ENCODE measurements at places on chromosomes 6 and 20. TPM values are rescaled to one million over a fixed set of nuclear protein-coding genes. Genes with fewer than 3 reads are reported as not detected.

The HDGFL1 gene
- total RNA-seq, result not detected

The STX16 gene
- total RNA-seq, result 41.2 TPM

The ZNF334 gene
- 45.9 TPM for total RNA-seq

The SSTR4 gene
- not detected for total RNA-seq

The TNF gene
- 0.19 TPM for total RNA-seq

The RAET1E gene
- not detected for total RNA-seq

The CDSN gene
- total RNA-seq, result not detected

GRCh38 chr6:67451874-67452273 is 1183.2 kb upstream of the ADGRB3 start:
- DNase-seq, result no peak

DNA sequence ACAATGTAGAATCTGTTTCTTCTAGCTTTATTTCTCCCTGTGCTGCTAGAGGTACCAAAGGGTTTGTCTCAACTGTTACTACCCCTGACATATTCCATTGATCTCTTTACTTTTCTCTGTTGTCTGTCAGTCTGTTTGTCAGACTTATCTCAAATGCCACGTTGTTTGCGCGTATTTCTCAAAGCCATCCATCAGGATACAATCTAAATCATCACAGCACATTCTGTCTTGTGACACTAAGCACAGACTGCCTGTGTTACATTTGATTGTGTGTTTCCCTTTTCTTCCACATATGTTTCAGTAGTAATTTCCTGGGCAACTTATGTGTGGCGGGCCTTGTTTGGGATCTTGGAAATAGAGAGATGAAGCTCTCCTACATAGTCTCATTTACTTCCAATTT is 30.2 kb upstream of the SERINC3 start:
- no peak for DNase-seq

DNA sequence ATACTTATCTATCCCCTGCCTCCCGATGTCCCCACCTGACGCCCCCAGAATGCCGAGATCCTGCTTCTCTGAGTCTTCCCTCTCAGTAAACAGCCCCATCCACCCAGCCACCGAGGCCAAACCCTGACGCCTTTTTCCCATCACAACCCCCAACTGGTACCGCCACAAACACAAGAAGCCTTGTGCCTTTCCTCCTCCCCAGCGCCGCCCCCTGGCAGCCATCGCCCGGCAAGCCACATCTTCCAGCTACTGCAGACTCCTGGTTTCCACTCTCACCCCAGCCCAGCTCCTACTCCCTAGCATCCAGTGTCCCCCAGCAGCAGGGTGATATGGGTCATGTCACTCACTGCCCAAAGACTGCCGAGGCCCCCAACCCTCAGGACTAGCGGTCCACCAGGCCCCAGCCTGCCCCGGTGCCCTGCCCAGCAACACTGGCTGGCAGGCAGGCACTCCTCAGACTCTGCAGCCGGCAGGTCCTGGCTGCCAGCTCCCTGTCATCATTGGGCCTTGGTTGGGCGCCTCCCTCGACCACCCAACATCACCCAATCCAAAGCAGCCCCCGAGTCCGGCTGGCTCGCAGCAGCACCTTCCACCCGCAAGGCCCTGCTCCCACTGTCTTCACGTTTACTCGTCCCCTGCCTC is 11.2 kb downstream of the TCFL5 start:
- no peak for DNase-seq

DNA sequence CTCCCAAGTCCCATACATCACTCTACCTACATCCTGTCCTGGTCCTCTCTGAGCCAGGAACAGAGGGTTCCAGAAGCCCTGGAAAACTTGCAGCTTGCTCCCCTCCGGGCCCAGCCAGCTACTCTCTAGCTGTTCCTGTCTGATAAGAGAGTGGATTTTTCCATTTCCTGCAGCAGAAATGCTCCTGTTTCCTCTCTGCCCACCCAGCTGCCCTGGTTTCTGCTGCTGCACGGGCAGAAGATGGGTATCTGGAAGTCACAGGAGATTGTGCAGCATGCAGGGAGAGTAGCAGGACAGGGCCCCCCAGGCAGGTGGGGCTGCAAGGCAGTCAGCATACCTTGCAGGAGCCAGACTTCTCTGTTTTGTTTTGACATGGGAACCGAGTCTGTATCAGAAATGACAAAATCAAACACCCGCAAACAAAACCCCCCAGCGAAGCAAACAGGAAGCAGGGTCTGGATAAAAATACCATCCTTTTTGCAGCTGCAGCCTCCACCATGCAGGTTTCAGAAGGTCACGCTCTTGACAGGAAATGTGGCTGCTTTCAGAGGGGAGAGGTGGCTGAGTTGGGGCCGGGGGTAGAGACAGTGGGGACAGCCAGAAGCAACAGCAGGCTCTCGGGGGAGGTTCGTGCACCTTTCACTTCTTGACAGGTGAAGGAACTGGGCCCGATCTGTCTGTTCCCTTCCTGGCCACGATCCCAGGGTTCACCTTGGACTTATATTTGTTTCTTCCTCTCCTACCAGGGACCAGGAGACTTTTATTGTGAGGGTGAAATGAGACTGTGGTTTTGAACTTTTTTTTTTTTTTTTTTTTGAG is 50.8 kb upstream of the FAM83D start:
- DNase-seq, result no peak

DNA sequence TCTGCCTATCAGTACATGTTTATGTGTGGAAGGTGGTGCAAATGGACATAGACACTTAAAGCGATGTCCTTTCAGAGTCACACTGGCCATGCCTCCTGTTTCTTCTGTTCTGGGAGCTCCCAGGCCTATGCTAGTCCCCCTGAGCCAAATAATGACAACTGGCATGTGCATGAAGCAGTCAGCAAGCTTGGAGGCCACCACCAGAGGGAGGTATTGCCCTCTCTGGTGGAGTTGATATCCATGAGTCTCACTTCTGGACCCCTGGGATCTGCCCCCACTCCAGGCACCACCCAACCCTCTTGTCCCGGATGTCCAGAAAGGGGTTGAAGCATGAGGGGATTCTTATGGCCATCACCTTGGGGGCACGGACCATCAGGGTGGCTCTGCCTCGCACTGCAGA is 172.2 kb downstream of the AIG1 start:
- DNase-seq, result peak; percentile 65

- DNase-seq, result no peak
Measured at GRCh38 chr6:154882107-154882506, 113.0 kb upstream of the TIAM2 start.

DNA sequence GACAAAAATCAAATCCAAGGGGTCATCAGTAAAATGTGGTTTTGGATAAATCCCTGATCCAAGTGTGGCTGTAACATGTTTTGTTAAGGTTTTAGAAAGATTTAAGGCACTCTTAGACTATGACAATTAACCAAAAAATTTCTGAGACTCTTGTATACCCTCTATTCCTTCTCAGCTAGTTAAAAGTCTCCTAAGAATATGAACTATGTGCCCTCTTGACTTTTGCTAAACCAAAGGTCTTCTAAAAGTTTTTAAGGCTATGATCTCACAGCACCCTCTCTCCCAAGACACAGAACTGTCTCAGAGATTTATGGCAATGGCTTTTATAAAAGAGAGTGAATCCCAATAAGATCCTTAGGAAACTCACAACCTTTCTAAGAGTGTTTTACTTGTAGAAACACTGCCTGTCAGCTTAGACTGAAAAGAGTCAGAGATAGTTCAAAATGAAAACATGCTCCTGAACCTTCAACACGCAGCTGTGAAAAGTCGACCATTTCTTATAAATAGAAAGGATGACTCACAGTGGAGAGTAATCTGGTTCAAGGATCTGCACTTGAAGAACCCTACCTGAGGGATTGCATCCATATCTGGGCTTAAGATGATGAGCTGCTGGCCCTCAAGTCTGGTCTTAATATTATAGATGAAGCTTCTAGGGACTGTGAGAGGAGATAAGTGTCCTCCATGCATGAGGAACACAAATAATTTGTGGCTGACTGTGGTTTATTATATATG is 388.4 kb upstream of the GJE1 start:
- no peak for DNase-seq

- no peak for DNase-seq
Measured at GRCh38 chr6:35192301-35192860, 21.4 kb upstream of the SCUBE3 start.

DNA sequence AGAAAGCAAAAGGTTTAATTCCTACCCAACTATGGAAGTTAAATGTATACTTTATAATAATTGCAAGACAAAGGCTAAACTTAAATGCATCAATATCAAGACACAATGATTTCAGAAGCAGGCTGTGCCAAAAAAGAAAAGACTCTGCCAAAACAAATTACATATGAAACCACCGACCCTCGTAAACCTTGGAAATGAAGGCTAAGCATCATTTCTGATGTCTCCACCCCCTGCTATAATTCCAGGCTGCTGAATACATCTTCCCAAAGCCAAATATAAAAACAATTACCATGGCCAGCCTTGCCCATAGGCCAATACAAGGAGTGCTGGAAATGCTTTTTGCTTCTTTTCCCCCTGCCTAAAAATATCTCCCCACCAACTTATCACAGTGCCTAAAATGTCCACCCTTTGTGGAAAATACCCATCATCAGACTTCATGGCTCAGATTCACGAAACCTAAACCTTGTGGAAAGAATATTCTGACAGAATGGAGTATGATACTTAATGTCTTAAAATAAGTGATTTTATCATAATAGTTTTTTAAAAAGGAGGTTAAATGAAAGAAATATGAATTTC is 37.4 kb downstream of the RCAN2 start:
- no peak for DNase-seq

- no peak for DNase-seq
Measured at GRCh38 chr6:24330137-24330732, 27.6 kb downstream of the DCDC2 start.

DNA sequence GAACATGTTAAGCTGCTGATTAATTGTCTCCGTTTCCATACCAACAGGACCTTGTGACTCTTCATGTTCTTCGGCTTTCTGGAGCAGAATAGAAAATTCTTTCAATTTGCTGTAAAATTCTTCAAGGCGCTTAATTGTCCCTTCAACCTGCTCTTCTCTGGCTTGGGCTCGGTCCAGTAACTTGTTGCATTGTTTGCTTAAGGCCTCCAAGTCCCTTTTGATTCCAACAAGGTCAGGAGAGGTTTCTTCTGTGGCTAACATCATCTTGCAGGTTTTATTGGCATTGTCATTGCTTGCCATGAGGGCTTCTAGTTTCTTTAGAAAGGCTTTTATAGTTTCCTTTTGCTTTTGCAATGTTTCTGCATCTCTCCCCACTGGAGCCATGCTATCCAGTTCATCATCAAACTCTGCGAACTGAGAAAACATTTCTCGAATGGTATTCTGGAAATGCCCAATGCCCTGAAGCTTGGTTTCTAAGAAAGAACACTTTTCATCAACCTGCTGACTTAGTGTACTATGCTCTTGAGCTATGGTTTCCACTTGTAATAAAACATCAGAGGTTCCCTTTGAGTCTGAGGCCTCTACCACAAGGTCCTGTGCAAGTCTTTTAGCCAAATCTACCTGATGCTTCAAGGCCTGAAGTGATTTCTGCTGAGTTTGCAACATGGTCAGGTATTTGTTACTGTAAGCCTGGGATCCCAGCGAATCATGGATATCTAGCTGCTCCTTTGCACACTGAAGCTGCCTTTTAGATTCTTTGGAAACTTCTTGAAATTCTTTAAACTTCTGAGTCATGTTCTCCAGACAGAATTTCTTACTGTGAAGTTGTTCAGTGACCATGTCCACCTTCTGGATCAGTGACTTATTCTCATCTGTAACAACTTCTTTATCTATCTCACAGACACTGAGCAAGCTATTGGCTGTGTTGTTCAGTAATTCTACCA is 90.2 kb downstream of the DST start:
- DNase-seq, result no peak

DNA sequence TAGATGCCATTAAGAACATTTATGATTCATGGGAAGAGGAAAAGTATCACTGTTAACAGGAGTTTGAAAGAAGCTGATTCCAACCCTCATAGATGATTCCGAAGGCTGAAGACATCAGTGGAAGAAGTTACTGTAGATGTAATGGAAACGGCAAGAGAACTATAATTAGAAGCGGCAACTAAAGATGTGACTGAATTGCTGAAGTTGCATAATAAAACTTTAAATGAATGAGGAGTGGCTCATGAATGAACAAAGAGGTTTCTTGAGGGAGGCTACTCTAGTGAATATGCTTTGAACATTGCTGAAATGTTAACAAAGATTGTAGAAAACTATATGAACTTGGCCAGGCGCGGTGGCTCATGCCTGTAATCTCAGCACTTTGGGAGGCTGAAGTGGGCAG is 84.1 kb downstream of the PHIP start:
- DNase-seq, result no peak

DNA sequence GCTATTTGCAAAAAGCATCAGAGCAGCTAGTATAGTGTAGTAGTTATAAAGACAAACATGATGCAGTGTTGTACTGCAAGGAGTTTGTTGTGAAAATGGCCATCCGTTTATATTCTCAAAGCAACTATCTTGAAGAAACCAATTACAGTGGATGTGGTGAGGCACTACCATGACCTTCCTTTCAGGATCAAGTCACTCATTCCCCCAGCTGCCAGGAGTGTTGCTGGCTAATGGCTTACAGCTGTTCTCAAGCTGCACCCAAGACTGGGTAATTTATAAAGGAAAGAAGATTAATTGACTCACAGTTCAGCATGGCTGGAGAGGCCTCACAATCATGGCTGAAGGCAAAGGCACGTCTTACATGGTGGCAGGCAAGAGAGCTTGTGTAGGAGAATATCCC is 29.0 kb downstream of the ADGRF4 start:
- DNase-seq, result no peak

DNA sequence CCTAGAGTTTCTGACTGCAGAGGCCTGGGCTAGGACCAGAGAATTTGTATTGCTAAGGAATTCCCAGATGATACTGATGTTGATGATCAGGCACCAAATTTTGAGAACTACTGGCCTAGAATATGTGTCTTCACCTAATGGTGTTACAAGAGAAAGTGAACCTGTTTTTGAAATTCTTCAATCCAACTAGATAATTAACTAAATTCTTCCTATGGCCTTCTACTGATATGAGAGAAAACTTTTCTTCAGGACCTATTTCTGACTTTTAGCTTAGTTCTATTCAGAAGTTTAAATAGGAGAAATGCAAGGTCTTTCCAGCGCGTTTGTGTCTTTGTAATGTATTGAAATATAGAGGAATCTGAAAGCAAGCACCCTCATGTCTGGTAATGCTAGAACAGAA is 7.3 kb downstream of the NKAIN2 start:
- DNase-seq, result no peak

- DNase-seq, result peak; percentile 58
Measured at GRCh38 chr6:114747995-114748625, 405.3 kb upstream of the HS3ST5 start.

DNA sequence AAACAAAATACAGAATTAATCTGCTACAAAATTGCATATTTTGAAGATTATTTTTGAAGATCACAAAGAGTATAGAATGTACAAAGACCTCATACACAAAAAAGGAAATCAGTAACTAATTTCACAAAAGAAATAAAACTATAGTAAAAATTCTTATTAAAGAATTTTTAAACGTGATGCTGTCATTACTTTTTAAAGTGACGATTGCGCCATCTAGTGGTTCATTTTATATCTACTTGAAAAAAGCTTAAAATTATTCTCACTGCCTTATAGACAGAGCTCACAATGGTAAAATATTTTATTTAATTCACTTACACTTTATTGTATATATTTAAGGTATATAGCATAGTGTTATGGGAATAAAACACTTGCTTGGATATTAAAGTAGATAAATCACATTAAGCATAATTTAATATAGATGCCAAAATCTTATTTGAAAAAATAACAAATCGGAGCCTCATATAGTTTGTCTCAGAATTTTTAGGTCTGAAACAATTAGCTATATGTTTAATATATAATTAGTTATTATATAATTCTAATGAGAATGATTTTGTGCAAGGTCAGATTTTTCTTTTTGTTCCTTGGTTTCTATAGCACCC is 128.8 kb downstream of the PHF3 start:
- peak; percentile 56 for DNase-seq

Measured in neural progenitor cell (in vitro differentiated cells).